ENCODE measurements at places on chromosomes 11 and 22.

DNA sequence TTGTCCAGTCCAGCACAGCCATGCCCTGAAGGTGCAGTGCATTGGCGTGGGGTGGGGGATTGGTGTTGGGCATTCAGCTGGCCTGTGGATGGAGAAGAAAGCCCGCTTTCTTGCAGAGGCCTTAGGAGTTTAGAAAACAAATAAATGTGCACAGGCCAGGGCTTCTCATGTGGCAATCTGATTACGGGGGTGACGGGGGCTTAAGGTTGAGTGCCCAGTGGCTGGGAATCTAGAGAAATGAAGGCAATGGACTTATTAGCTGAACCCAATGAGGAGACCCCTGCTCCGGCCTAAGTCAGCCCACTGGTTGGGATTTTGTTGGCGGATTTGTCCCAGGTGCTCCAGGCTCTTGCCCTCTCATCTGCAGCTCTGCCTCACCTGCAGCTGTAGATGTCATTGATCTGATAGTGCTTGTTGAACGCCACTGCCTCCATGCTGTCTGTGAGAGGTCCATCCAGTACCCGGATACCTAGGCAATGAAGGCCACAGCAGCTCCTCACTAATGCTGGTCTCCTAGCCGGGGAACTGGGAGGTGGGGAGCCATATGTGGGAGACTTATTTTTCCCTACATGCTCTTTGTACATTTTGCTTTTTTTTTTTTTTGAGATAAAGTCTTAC is 6.2 kb downstream of the PCSK7 start:
- no peak for DNase-seq

GRCh38 chr11:14186046-14186775 is 172.8 kb downstream of the RRAS2 start:
- no peak for DNase-seq

- DNase-seq, result no peak
Measured at GRCh38 chr11:11963842-11964773, 44.3 kb downstream of the DKK3 start.

DNA sequence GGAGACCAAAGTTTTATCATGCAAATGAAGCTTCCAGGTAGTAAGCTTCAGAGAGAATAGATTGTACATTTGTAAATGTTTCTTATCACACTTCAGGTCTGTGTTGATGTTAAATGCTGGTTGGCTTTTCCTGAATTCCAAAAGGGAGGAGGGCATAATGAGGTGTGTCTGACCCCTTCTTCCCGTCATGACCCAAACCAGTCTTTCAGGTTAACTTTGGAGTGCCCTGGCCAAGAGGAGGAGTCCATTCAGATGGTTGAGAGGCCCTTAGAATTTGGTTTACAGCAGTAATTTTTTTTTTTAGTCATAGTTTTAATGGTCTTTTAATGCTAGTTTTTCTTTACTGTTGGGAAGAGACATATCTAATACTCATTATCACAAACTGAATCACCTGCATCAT is 2.5 kb downstream of the OR6X1 start:
- no peak for DNase-seq

DNA sequence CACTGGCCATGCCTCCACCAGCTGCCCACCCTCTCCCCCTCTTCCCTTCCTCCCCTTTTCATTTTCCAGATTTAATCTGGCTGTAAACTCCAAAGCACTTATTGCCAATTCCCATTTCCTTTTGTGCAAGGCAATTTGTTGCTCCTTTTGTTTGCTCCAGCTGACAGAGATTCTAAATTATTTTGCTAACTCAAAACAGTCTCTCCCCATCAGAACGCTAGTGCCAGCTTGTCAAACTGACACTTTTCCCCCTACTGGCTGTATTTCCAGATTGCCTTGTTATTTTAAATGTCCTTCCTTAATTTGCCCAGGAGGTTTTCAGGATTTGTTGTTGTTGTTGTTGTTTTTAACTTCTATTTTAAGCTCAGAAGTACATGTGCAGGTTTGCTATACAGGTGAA is 57.0 kb upstream of the PAK1 start:
- no peak for DNase-seq

DNA sequence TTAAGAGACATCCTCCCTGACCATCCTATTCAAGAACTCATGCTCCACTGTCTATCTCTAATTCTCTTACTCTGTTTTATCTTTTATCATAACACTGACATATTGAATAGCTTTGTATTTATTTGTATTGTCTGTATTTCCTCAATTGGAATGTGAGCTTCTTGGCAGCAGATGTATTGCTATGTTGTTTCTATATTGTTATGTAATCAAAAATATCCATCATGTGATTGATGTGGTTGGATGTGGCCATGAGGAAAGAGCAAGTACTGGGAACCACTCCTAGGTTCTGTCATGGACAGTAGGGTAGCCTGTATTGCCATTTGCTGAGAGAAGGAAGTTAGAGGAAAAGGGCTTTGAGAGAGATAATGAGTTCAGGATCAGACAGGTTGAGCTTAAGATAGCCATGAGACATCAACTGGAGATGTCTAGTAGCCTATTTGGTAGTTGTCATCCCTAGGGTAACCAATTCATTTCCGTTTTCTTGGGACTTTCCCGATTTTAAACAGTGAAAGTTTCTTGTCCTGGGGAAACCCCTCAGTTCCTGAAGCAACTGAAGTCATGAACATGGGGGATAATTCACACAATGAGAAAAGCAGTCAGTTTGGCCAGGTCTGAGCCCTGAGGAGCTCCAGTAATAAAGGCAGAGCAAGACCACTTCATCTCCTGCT is 404.5 kb downstream of the INSC start:
- DNase-seq, result no peak

- no peak for DNase-seq
Measured at GRCh38 chr11:130151196-130151595, 8.4 kb upstream of the ST14 start.

- no peak for DNase-seq
Measured at GRCh38 chr11:8786933-8787332, 104.3 kb downstream of the RPL27A start.

DNA sequence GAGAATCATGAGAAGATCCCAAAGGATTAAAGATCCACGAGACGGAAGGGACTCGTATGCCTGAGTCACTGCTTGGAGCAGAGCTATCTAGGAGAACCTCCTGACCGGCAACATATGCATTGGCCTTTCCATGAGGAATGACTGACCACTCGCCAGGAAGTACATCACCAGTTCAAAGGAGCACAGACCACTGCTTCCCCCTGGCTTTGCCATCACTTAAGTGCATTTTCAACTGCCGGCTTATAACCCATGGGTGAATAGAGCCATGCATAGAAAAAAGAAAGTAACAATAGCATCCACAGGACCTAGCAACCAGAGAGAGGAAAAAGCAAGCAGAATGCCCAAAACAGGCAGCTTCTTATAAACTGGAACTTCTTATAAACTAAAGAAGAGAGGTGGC is 98.3 kb upstream of the ZC3H12C start:
- no peak for DNase-seq

- DNase-seq, result no peak
Measured at GRCh38 chr11:101510591-101510990, 73.2 kb downstream of the TRPC6 start.

- no peak for DNase-seq
Measured at GRCh38 chr11:57624864-57625263, 24.8 kb downstream of the YPEL4 start.

DNA sequence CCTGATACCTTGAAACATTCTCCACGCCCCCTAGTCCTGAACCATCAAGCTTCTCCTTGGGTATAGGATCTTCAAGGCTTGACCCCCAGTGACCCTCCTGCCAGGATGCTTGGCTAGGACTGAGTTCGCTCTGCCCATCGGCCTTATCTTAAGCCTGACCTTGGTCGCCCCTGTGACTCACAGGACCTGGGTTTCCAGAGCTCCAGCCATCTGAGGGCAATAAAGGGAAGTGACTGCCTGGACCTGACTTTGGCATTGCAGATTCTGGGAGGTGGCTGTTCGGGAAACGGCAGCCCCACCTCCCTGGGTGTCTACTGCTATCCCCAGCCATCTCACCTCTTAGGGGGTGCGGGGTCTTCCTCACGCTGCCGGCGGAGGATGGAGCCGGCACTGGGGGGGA is 15.4 kb downstream of the CARD10 start:
- no peak for DNase-seq

- DNase-seq, result no peak
Measured at GRCh38 chr11:113410414-113411135, 23.0 kb downstream of the ANKK1 start.

DNA sequence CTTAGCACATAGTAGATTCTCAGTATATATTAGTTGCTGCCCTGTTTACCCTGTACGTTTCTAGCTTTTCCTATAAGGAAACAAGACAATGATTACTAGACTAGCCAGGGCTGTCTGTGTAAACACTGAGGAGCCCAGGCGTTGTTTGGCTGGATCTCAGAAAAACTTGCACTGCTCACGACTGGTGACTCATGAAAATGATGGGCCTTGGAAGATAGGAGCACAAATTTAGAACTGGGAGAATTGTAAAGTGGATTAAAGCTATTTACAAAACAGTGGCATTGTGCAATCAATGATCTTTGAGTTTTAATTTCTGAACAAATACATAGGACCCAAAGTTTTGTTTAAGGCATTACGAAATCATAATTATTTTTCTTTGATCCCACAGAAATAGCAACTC is 276.9 kb downstream of the FAM76B start:
- DNase-seq, result no peak

- no peak for DNase-seq
Measured at GRCh38 chr11:95055283-95055897, 6.2 kb downstream of the KDM4F start.

DNA sequence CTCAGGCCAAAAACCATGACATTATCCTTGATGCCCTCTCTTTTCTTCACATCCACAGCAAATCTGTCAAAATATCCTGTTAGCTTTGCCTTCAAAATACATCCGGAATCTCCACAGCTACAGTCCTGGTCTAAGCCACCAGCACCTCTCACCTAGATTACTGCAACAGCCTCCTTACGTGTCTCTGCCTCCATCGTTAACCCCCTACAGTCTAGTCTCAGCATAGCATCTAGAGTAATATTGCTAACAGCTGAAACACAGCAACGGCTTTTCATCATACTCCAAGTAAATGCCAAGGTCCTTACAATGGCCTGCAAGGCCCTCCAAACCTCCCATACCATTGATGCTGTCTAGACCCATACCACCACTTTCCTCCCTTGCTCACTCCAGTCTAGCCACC is 4.4 kb downstream of the TSG101 start:
- no peak for DNase-seq

- DNase-seq, result no peak
Measured at GRCh38 chr22:46087816-46088277, 62.5 kb upstream of the PPARA start.

- DNase-seq, result no peak
Measured at GRCh38 chr22:18965526-18966421, 29.7 kb upstream of the PRODH start.

GRCh38 chr11:107969219-107969618 is 39.5 kb upstream of the CUL5 start:
- DNase-seq, result peak; percentile 7

DNA sequence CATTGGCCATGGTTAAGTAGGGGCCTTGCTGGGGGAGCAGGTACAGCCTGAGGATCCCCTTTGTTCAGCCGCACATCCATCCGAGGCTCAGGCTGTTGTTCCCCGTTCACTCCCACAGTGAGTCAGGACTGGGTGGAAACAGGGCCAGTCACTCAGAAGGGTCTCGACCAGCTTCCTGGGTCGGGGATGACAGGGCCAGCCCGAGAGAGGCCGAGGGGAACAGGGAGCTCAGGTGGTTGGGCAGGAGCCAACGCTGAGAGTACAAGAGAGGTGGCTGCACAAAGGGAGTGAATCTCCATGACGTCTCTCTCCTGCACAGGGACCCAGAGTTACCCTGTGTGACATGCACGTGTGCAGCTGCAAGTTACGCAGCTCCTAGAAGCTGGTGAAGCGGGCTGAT is 97.2 kb upstream of the SHANK2 start:
- DNase-seq, result no peak

GRCh38 chr11:25702417-25702816 is 629.5 kb upstream of the ANO3 start:
- DNase-seq, result no peak

DNA sequence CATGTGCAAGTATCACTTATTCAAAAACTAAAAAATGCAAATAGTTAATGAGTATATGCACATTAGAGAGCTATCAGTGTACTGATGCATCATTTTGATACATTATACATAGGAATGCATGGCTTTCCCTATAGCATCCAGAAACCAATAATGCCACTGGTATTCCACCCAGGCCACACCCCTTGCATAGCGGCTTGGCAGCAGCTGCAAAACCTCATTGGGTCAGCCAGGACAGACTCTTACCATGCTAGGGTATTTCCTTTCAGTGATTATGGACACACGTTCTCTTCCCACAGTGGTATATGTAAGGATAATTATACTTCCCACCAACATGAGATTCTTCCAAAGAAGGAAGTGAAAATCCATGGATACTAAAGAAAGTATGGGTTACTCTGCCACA is 145.9 kb upstream of the PITPNB start:
- DNase-seq, result no peak

GRCh38 chr11:10993186-10993585 is 135.3 kb upstream of the ZBED5 start:
- no peak for DNase-seq

- DNase-seq, result no peak
Measured at GRCh38 chr11:73760135-73760678, 667 bp downstream of the RAB6A start.

DNA sequence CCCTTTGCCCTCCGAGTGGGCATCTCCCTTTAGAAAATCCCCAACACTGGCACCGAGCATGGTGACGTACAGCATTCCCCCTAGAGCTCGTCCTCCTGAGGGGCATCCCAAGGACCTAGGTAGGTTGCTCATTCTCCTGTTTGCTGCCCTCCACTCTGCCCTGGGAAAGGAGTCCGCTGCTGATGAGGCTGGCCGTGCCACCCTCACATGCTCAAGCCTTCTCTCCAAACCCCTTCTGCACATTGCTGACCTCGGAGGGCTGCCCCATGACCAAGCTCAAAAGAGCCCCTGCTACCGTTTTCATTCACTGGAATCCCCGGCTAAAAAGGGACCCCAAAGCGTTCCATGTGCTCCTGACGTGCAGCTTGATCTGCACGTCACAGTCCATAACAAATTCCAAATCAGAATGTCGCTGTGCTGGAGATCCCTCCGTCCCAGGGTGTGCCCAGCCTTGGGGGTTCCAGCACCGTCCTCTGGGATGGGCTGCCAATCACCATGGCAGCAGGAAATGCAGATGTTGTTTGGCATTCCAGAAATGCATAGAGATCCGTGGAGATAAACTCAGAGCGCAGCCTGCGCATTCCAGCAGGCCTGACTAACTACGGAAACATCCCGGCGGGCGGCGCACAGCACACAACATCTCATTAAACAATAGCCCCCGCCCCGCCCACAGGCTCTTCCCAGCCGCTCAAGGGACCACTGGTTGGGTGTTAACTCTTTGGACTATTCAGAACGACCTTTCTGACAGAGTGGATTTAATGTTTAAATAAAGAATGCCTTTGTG is 26.3 kb upstream of the GNB1L start:
- peak; percentile 41 for DNase-seq

- DNase-seq, result no peak
Measured at GRCh38 chr11:128643661-128644317, 50.1 kb upstream of the FLI1 start.

All from HCT116 (cell line).